ENCODE measurements at places on chromosomes 1 and 21. TPM values are rescaled to one million over a fixed set of nuclear protein-coding genes. Genes with fewer than 3 reads are reported as not detected.

The GNG12 gene
- total RNA-seq: 29.1 TPM

DNA sequence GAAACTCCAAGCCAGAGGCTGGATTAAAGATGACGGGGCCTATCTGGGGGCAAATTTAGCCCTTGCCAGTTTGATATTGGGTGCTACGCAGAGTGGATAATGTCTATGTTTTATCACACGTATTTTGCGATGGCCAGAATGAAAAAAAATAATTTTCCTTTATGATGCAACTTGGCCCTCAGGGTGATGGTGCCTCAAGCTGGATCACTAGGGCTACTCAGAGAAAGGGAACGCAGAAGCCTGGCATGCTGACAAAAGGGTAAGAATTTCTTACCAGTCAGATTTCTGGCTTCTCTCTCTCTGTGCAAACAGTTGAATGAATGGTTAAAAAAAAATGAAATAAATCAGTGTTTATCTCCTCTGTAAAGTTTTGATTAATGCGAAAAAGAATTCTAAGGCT is 32.6 kb upstream of the NEK2 start:
- no peak for DNase-seq

The CCDC17 gene
- 0.39 TPM for total RNA-seq

- DNase-seq: peak; percentile 34
Observed at GRCh38 chr1:24277420-24278169, 41.6 kb upstream of the GRHL3 start.

DNA sequence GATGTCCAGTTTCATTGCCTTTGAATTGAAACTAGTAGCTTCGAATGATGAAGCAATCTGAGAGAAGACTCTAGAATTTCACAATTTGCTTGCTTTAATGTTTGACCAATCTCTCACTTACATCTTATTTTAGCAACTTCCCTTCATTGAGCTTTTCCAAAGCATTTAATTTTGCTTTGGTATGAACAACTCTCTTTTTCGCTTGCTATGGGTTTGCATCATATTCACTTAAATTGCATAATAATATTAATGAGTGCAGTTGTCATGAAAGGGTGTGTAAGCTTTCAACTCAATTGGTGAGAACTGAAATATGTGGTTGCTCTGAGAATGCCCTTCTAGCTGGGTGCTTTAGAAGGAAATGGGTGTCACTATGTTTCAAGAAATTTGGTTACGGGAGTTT is 309.2 kb downstream of the HLX start:
- no peak for DNase-seq

DNA sequence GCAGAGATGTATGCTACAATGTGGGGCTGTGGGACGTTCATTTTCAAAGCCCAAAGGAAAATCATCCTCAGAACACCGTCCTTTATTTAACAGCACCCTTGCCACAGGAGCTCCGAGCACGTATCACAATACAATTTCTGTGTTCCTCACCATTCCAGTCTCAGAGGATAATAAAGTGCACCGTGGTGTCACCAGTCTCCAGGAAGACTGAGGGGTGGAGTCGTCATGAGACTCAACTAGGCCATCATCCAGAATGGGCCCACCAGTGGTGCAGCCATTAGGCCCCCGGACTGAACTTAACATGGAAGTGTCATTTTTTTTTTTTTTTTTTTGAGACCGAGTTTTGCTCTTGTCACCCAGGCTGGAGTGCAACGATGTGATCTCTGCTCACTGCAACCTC is 17.2 kb downstream of the SEC16B start:
- DNase-seq: no peak

The RHD gene
- total RNA-seq: 0.59 TPM

The FALEC gene
- not detected for total RNA-seq

DNA sequence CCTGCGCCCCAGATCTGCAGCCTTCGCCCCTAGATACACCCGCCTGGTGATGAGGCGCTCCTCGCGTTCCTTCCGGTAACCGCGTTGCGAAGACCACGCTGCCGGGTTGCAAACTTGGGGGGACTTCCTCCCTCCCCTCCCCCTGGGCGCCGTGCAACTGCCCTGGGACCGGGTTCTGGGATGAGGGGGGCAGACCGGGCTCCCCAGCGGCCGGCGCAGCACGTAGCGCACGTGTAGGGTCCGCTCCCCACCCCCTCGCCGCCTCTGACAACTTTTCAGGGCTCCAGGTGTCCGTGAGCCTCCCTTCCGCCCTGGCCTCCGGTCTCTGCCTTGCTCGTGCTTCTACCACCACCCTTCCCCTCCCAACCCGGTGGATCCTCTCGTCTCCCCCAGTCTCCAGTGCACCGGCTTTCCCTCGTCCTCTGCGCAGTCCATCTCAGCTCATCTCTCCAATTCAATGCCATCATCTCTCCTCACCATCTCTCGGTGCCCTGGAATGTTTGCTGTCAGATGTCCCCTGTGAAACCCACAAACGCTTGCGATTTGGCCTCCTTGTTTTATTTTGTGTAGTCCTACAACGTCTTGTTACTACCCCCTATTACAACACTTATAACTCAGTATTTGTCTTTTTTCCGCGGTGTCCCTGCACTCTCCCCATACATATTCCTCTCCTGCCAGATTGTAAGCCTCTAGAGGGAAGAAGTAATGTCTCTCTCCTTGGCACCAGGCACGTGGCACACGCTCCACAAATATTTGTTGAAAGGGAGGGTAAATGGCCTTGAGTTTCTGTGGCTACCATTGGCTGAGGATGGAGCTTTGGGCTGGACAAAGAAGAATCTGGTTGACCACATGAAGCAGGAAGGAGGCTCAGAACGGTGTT is 782 bp downstream of the PCAT6 start:
- DNase-seq: no peak

- no peak for DNase-seq
Observed at GRCh38 chr1:109923946-109924275, 13.3 kb downstream of the CSF1 start.

The PGLYRP3 gene
- total RNA-seq: not detected

DNA sequence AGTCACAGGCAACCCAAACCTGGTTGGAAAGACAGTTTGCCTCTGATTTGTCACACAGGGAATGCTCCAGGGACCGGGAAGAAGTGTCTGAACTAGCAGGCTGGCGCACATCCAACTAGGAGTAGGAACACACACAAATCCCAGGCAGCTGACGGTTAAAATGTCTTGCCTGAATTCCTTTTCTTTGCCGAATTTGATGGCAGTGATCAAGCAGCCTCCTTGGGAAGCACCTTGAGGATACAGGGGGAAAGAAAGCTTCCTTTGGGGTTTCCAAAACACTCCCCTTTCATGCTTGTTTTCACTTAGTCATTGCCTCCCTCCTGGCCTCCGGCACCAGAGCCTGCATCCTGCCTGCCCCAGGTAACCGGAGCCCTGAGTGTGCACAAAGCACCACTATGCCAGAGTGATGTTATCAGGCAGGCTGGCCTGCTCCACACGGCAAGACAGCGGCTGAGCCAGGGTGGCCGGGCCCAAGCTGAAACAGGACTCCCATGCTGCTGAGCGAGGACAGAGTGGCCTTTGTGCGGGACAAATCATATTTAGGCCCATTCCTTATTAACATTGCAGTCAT is 193.8 kb downstream of the LMX1A start:
- no peak for DNase-seq

DNA sequence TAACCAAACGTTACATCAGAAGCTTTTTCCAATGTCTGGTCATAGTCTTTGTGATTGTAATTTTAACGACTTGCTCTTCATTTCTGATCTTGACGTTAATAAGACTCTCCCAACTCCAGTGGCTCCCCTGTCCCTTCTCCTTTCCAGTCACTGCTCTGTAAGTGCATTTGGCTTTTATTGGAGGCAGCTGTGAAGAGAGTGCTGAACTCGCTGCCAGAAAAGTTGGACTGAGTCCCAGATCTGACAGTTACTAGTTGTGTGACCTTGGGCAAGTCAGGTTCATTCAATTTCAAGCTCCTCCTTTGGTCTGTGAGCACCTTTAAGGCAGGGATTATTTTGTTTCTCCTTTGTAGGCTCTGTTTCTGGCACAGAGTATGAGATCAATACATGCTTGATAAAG is 109.6 kb upstream of the TSPAN2 start:
- no peak for DNase-seq

DNA sequence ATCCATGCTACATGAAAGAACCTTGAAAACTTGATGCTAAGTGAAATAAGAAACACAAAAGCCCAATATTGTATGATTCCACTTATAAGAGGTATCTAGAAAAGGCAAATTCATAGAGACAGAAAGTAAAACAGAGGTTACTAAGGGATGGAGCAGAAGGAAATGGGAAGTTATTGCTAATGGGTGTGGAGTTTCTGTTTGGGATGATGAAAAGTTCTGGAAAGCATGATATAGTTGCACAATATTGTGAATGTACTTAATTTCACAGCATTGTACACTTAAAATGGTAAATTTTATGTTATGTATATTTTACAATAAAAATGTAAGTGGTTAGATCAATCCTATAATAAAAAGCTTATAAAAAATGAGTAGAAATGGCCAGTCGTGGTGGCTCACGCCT is 1.6 kb upstream of the NECAP2 start:
- no peak for DNase-seq

GRCh38 chr21:45166931-45167330 is 92.6 kb downstream of the ADARB1 start:
- no peak for DNase-seq

The AJAP1 gene
- 0.08 TPM for total RNA-seq

The DCLRE1B gene
- total RNA-seq: 1.4 TPM

- DNase-seq: no peak
Observed at GRCh38 chr1:173063171-173063570, 12.4 kb upstream of the TNFSF18 start.

- no peak for DNase-seq
Observed at GRCh38 chr1:22673486-22674409, 20.7 kb downstream of the C1QB start.

GRCh38 chr1:72023063-72023930 is 259.0 kb downstream of the NEGR1 start:
- no peak for DNase-seq

The ITLN2 gene
- 2.0 TPM for total RNA-seq

The IL20 gene
- 0.20 TPM for total RNA-seq

The TRIM17 gene
- total RNA-seq: not detected

- DNase-seq: no peak
Observed at GRCh38 chr1:84508510-84508909, 2.1 kb upstream of the GNG5 start.

DNA sequence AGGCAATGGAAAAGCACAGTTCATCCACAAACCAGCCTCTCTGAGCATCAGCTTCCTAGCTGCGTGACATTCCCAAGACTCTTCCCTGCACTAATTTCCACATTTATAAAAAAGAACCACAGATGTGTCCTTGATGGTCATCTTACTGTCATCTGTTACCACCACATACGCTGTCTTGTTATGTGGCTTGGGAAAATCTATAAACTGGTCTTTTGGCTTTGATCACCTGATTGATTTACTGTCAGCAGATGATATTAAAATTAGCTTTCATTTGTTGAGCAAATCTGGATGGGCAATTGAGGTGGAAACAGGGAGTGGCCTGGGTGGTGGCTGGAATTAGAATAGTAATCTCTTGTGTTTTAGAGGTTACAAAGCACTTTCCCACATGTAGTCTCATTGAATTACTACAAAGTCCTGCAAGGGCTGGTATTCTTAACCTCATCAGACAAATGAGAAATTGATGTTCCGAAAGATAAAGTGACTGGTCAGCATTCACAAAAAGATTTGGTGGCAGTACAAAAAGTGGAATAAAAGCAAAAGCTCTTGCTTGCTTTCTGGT is 231.7 kb upstream of the SGIP1 start:
- no peak for DNase-seq

The PCNT gene
- total RNA-seq: 31.7 TPM

GRCh38 chr1:234849832-234850231 is 239.9 kb upstream of the IRF2BP2 start:
- no peak for DNase-seq

The KLHDC9 gene
- 2.9 TPM for total RNA-seq

The GNG4 gene
- not detected for total RNA-seq

The VASH2 gene
- total RNA-seq: 0.47 TPM

GRCh38 chr1:94723894-94724293 is 96.3 kb upstream of the SLC44A3 start:
- DNase-seq: no peak

DNA sequence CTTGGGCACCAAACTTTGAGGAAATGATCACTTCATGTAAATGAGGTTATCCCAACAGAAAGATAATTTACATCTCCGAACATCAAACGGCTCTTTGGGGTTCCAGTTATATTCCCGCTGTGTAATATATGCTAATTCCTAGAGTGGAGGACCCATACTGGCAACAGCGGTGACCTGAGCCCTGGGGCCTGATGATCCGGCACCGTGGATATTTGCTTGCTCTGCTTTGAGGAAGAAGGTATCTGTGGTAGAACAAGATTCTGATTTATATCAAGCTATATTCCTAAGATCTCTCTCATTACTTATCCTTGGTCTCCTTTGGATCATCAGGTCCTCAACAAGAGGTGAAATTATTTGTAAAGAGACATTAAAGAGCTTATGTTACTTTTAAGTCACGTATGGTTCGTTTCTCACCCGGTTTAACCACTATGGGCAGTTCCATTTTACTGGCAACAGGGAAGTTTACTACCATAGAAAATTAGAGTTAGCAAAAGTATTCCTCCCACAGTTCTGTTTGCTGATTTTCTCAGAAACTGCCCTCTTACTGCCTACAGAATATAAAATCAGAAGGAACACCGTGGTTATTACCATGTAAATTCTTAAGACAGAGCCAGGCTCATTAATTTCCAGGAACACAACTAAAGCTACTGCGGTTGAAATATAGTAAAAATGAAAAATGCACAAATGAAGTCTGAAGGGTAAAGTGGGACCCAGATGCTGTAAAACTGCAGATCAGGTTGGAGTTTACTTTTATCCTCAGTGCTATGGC is 56.7 kb downstream of the MRPL39 start:
- no peak for DNase-seq

The ABL2 gene
- 6.3 TPM for total RNA-seq

The TTLL7 gene
- 10.8 TPM for total RNA-seq

The SPATA46 gene
- not detected for total RNA-seq

DNA sequence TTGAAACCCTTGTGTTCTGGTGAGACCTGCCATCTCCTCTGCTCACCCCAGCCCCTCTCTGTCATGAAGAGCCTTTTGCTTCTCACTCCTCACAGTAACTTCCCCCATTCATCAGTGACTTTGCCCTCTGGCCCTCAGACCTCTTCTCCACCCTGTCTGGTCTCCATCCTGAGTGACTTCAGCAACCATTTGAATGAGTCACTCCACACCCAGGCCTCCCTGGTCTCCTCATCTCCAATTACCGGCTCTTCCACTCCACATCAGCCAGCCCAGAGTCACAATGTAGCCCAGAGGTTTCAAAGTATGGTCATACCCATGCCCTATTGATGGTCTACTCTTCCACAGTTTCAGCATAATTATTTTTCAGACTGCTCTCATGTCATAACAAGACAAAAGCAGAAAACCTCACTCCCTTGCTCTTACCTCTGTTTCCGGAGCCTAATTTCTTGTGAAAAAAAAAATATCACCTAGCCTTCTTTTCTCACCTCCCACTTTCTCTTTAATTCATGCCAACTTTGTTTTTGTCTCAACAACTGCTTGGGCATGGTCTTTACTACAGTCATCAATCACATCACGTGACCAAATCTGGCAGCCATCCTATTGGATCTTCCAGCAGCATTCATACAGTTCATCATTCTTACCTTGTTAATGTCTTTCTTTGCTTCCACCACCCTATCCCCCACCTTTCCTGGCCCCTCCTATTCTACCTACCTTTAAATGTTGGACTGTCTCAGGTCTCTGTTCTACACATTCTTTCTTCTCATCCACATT is 35.6 kb upstream of the NEK7 start:
- peak; percentile 66 for DNase-seq
